ENCODE measurements at places on chromosomes 16 and 17. TPM values are rescaled to one million over a fixed set of nuclear protein-coding genes. Genes with fewer than 3 reads are reported as not detected.

DNA sequence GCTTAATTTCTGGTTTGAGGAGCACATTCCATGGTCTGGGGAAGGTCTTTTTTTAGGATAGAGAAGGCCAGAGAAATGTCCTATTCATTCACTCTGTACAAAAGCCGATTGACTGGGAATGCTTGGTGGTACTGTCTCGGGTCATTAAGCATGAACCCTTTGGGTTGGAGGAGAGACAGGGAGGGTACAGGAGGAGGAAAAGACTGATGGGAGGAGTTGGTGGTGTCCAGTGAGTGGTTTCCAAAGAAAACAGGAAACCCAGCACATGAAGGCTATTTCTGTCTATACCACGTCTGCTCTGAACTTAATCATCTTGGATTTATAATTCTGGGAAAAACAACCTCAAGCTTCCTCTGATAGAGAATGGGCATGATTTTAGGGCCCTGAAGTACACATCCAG is 111.9 kb downstream of the XYLT1 start:
- DNase-seq = no peak

GRCh38 chr16:62213763-62214162 is 177.5 kb upstream of the CDH8 start:
- no peak for DNase-seq

DNA sequence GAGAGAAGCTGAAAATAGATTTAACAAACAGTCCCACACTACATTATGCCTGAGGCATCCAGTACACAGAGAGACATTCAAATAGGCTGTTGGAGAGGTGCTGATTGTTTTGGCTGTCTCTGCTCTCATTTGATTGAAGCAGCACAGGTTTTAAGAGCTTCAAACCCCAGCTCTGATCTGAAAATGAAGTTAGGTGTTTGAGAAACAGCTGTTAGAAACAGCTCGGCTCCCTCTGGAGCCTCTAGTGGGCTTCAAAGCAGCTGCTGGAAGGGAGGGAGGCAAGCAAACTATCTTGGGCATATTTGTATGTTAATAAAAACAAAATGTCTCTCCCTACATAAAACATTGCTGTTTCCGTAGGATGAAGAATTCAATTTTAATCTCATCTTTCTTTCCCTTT is 607.3 kb upstream of the GOT2 start:
- DNase-seq = no peak

- DNase-seq = no peak
These were observed 4.7 kb downstream of the SLC12A3 start for GRCh38 chr16:56869513-56870275.

DNA sequence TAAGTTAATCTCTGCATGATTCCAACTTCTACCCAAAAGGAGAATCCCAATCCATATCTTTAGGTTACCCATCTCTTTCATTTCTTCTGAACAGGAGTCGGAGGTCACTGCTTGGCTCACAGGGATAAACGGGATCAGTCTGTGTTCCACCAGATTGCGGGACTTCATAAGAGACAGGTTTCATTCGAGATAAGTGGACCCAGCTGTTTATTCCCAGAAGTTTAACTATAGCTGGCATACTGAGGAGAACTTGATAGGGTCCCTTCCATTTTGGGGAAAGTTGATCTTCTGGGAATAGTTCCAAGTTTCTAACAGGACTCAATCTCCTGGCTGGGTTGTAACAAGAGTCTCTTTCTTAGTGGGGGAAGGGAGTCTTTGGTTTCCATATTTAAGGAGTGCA is 45.4 kb upstream of the ARL4D start:
- DNase-seq = no peak

- DNase-seq = peak; percentile 33
These were observed 14.4 kb upstream of the EEF2K start for GRCh38 chr16:22191532-22192260.

AOC3 gene
- 6.5 TPM for total RNA-seq

All from body of pancreas (tissue), 4 donors.